ENCODE measurements at places on chromosomes 6 and 20.
A peak's percentile ranks its signal among the peaks of the same experiment; 100 is the strongest.

DNA sequence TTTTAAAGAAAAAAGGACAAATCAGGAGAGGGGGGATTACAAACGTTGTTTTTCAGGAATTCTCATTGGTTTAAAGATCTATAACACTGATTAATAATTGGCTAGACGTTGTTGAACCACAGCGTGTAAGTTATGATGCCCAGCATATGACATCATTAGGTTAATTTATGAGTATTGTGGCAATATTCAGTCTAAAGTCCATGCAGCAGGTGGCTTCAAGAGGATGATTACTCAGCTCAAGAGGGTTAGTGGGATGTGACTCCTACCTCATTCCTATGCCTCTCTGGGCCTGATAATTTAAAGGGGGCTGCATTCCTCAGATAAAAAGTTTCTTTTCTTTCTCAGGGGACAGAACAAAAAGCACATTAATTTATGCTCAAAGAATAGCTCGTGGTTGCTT is 1309.0 kb downstream of the EPHA7 start:
- no peak for DNase-seq

DNA sequence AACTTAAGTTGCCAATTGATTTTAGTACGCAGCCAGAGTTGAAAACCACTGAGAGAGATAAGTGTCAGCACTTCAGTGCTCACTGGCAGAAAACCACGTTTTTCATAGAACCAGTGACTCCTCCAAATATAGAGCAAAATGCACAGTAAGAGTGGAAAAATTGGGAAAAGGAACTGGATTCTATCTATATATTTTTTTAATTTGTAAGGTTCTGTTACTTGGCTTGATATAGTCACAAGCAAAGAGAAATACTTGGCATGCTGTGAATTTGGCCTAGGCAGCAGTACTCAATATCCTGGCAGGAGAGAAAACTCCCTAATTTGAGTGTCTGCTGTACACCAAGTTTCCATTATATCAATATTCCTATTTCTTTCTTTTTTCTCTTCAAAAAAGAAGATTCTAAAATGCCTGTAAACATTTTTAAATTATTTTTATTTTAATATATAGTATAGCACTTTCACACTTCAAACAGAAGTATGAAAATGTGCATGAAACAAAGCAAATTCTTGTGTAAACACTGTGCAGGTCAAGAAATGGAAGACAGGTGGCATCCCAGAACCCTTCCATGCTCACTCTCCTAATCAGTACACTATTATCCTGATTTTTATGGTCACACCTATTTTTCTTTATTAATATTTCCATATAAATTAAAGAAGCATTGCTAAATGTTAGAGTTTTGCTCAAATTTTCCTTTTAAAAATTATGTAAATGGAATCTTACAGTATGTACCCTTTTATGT is 561.8 kb upstream of the RNF217 start:
- no peak for DNase-seq

DNA sequence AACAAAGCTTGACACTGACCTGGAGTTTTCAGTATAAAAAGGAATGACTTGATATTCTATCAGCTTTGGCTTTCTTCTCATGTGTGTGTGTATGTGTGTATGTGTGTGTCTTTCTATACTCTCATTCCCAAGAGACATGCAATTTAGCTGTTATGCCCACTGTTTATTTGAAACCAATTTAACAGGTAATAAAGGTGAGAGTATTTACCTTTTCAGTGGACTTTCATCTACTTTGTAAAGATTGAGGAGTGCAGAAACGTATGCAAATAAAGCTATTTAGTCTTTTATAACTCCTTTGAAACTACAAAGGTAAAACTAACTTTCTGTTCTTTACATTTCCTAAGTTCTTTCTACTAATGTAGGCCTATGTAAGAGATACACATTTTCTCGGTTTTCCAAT is 103.5 kb upstream of the HS3ST5 start:
- DNase-seq: no peak

GRCh38 chr6:33850869-33851541 is 47.2 kb upstream of the MLN start:
- peak; percentile 55 for DNase-seq

DNA sequence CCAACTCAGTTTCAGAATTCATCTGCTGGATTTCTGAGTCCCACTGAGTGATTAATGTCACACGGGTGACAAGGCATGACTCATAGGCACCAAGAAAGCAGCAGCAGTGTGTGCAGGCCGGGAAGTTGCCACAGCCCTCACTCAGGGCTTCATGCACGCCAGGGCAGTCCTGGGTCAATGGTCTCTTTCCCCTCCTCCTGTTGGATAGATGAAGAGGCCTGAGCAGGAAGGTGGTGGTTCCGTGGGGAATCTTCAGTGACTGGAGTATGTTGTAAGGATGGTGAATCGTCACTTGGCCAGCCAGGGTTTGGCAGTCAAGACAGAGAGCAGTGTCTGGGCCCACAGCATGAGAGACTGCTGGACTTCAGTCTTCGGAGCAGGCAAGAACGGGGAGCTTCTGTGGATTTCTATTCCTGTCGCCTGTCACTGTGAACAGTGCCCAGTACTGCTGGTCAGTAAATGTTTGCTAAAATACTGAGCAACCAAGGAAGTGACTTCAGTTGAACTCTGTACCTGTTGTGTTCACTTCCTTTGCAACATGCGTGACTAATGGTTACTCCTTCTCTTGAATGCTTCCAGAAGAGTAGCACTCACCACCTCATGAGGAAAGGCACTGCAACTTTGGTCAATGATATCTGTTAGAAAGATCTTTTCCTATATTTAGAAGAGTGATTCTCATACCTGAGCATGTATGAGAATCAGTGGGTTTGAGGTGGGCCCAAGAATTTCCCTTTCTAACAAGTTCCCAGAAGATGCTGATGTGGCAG is 62.0 kb upstream of the CD93 start:
- no peak for DNase-seq

GRCh38 chr6:29251736-29252135 is 49.8 kb upstream of the OR14J1 start:
- DNase-seq: no peak

DNA sequence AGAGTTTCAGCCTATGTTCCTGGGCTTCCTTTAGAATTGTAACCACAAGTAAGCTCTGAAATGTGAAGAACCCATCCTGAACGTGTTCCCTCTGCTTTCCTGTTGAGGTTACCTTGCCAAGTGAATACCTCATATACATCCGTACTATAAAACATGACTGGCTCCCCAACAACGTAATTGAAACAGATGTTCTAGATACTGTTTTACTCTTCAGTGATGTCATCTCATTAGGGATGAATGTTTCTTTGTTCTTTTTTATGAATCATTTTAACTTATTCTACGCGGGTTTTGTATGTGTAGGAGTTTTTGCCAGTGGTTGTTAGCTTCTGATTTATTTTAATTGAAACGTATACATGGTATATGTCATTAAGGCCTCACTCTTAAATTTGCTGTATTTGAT is 166.8 kb downstream of the SAMD5 start:
- no peak for DNase-seq

- no peak for DNase-seq
These were observed 1719.9 kb downstream of the GRIK2 start for GRCh38 chr6:103113416-103113815.

- DNase-seq: no peak
These were observed 52.5 kb downstream of the RBL1 start for GRCh38 chr20:37042986-37043972.

GRCh38 chr6:44784195-44784594 is 396.7 kb downstream of the CDC5L start:
- DNase-seq: no peak

DNA sequence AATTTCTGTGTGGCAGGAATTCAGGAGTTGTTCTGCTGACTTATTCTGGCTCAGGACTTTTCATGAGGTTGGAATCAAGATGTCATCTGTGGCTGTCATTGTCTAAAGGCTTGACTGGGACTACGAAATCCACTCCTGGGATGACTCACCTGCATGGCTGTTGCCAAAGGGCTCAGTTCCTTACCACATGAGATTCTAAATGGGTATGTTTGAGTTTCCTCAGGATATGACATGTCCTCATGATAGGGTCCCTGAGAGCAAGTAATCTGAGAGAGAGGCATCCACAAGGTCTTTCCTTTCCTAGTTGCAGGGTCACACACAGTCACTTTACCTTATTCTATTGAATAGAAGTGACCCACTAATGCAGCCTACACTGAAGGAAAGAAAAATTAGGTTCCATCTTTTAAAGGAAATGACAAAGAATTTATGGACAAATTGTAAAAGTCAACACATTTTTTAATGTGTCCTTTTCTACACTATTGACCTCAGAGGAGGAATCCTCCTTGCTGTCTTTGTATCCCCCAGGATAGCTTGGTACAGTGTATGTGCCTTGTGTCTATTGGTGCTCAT is 1025.0 kb upstream of the GJE1 start:
- DNase-seq: no peak

- DNase-seq: no peak
These were observed 52.2 kb downstream of the GFRAL start for GRCh38 chr6:55379471-55379870.

- DNase-seq: no peak
These were observed 7.2 kb downstream of the MYLK4 start for GRCh38 chr6:2743280-2744208.

DNA sequence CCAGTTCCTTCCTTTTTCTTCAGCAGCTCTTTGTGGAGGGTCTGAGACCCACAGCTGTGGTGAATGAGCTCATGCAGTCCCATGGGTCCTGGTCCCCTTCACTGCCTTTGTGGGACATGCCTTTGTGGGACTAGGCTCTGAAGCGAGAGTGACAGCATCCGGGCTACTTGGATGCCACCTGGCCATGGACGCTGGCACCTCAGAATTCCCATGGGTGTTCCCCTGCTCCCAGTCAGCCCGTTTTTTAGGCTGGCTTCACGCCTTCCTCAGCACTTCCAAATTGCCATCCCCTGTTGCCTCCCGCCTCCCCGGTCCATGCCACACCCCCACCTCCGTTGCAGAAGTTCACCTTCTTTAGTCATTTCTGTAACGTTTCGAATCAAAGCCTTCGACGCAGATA is 45.1 kb downstream of the RAMACL start:
- DNase-seq: no peak

DNA sequence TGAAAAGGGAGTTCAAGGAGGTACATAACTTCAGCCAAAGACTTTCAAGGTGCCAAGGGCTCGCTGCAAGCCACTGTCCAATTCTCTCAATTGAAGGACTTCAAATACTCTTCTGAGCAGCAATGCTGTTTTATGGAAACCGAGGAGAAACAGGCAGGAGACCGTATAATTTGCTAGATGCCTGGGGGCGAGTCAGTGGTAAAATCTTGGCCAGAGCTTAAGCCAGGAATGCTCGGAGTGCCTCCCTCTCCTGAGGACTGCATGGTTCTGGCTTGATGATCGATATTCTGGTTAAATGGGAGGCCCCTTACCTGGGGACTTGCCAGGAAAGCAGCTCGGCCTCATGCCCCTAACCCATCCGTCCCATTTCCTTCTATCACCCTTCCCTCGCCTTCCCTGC is 35.8 kb upstream of the NOP56 start:
- no peak for DNase-seq

DNA sequence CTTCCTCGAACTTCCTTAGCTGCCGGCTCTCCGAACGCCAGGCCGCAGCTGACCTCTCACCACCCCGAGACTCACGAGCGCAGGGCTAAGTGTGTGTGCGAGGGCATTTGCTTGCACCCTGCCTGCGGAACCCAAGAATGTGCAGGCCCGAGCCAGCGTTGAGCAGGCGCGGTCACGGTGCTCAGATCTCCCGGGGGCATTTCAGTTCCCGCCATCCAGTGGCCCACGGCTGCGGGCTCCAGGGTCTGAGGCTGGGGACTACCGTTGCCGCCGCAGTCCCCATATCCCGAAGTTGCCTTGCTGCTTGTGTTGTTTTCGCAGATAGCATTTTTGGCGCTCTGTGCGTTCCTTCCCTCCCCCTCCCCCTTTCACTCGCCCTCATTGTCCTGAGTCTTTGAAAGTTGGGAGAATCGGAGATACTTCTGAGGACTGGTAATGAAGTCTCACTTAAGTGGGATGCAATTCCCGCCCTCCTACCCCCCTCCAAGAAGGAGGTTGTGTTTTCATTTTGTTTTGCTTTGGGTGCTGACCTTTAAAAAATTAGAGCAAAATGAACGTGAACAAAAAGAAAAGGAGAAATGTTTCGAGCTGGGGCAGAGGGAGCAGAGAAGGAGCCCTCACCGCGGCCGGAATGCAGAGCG is 1.7 kb downstream of the NR2E1 start:
- no peak for DNase-seq

DNA sequence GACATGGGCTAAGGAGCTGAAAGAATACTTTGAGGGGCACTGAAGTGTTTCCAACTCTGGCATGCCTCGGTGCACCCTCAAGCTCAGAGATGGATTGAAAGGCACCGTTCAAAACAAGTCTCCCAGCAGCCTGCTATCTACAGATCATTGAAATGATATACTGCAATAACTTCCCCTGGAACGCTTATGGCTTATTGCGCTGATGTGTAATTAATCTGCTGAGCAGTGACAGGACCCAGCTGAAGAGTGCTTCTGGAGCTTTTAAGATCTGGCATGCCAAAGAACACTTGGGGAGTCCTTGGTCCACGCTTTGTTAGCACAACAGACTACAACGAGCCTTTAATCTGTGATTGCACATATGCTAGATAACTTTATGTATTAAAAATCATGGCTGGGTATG is 708.2 kb downstream of the PRKN start:
- no peak for DNase-seq

- DNase-seq: no peak
These were observed 156.7 kb upstream of the THEMIS start for GRCh38 chr6:128057541-128057940.

DNA sequence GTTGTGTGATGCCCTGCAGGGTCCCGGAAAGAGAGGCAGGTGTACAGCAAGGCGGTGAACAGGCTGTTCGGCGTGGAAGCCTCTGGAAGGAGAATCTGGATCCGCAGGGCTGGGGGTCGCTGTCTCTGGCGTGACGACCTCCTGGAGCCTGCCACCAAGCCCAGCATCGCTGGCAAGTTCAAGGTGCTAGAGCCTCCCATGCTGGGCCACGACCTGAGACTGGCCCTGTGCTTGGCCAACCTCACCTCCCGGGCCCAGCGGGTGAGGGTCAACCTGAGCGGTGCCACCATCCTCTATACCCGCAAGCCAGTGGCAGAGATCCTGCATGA is 36.5 kb downstream of the TGM6 start:
- DNase-seq: no peak

DNA sequence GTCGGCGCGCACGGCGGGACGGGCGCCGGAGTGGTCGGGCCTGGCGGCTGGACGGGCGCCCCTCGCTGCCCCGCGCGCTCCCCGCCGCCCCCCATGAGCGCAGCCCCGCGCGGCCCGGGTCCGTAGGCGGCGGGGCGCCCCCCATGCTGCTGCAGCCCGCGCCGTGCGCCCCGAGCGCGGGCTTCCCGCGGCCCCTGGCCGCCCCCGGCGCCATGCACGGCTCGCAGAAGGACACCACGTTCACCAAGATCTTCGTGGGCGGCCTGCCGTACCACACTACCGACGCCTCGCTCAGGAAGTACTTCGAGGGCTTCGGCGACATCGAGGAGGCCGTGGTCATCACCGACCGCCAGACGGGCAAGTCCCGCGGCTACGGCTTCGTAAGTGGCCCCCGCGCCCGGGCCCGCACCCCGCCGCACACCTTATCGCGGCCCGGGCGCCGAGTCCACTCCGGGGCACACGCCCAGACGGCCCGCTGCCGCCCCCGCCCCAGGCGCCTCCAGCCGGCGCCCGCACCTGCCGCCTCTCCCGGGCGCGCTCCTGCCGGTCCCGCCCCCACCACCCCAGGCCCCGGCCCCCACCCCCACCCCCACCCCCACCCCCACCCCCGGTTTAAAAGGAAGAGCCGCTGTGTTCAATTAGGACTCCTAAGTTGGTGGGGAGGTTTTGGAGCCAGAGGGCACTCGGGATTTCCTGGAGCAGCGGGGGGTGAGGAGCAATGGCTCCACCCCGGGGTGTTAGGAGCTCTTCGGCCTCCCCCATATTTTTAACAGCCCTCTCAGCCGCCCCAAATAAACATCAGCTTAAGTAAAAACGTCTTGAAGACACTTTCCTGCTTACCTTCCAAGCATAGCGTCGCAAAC is 474 bp downstream of the RBM38 start:
- peak; percentile 18 for DNase-seq

All from NCI-H2107 (cell line).